Stimulated activated CD4-positive, alpha-beta T cell treated with anti-CD3 and anti-CD28 coated beads, Interleukin-15, amount 100 ng/mL, for 24 hours (primary cell): ENCODE measurements at places on chromosomes 4 and X.
A peak's percentile ranks its signal among the peaks of the same experiment; 100 is the strongest.

- DNase-seq: no peak
Observed at GRCh38 chr4:147734496-147734895, 2.6 kb downstream of the ARHGAP10 start.

GRCh38 chr4:92104506-92104905 lies 199.3 kb upstream of the GRID2 start:
- DNase-seq: no peak

DNA sequence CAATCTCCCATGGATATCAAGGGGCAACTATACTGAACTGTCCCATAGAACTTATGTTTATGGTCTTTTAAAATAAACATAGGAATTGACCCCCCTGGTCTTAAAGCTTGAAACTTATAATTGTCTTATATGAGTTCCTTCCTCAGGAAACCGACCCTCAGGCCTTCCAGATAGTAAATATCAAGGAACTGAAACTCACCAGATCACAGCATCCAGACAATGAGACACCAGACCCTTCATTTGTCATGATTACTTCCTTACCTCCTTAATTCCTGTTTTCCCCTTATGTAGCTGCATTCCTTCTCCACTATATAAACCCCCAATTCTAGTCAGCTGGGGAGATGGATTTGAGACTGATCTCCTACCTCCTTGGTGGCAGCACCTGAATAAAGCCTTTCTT lies 94.8 kb upstream of the GRPR start:
- DNase-seq: no peak

DNA sequence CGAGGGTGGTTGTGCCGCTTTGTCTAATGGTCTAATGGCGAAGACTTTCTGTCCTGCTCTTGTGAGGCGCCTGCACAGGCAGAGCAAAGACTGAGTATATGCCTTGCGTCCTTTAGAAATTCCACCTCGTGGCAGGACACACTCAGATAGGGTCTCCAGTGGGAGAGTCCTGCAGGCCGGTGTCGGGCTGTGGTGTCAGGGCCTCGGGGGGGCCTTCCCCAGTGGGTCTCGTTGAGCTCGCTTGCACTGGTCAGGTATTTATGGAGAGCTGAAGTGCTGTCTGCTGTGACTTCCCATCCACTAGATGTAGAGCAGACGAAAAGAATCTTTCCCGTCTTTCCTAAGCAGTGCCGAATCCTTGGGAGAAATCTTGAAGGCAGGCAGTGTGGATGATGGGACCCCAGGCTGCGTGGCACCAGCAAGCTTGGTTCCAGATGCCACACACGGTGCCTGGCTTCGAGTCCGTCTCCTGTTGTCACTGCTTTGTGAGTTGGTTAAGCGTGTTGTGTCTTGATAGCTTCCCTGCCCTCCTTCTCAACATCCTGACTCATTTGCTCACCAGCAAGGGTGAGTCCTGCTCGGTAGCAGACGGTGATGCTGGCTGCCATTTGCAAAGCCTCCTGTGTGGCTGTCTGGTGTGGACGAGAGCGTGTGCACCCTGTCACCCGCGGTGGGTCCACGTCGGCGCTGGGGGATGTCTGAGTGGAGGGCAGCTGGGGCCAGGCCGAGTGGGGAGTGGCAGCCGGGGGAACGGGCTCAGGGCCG lies 20.5 kb downstream of the MAEA start:
- no peak for DNase-seq

- no peak for DNase-seq
Observed at GRCh38 chr4:41236032-41236431, 20.7 kb upstream of the UCHL1 start.

DNA sequence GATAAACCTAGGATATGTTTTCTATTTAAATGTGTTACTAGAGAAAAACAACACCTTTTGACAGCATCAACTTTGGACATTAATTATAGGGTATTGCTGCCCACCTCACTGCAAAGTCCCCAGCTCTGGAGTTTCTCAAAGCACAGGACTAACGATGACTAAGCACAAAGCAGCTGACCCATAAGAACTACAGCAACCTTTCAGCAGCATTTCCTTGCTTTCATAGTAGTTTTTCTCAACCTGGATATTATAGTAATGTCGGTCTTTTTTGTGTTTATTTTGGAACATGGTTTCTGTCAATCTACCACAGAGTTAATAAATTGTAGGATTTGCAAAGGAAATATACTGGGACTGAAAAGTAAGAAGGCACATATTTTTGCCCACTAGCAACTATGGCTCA lies 21.5 kb downstream of the HHIP start:
- no peak for DNase-seq

DNA sequence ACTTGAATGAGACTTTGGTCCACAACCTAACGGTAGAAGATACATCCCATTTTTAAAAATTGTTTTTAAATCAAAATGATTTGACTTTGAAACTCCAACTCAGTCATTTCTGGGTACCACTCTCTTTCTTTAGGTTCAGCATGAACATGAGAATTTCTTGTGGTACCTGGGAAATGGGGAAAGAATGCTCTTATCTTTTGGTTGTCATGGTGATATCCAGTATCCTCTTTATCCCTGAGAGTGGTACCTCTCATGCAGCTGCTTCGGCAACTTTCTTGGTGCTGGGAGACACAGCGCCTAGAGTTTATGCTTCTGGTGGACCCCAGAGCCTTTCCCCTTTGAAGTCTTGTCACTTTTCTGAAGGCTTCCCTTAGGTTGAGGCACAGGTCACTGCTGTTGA lies 465.1 kb upstream of the FAT1 start:
- DNase-seq: no peak

- no peak for DNase-seq
Observed at GRCh38 chrX:16924631-16925480, 21.6 kb upstream of the REPS2 start.

DNA sequence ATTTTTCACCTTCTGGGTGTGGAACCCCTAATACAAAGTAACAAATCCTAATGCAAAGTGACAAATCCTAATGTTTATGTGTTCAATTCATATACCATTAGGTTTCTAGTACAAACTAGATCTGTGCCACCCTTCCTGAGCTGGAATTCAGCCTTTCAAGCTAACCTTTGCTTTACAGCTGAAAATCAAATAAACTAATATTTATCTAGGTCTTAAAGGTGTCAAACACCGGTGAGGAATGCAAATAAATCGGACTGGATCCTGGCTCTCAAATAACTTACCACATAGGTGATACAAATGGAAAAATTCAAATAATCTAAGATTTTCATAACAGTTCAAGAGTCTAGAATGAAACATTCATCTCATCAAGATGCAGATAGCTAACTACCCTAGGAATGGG lies 11.6 kb downstream of the IRF2 start:
- no peak for DNase-seq

DNA sequence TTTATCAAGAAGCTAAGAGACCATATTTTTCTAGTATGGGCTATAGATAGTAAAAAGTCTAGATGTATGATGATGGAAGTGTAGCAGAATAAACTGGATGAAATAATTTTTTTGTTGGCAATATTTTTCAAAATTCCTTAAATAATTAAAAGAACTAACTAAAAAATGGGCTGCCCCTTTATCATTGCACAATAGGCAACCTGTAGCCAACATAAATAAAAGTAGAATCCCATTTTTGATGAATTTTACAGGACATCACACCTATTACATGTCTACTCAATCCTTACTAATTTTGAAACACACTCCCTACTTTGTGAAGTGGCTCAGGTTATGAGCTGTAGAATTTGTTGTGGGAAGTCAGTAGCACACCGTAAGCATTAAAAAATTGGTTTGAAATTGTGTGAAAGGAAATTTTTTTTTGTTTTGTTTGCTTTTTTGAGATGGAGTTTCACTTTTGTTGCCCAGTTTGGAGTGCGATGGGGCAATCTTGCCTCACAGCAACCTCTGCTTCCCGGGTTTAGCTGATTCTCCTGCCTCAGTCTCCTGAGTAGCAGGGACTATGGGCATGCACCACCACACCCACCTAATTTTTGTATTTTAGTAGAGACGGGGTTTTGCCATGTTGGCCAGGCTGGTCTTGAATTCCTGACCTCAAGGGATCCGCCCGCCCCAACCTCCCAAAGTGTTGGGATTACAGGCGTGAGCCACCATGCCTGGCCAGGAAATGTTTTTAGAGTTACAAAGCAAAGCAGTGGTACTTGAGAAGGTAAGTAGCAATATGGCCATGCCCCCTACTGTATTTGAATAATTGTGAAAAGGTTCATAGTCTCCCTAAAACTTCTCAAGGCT lies 8.9 kb upstream of the RUFY3 start:
- no peak for DNase-seq

- no peak for DNase-seq
Observed at GRCh38 chrX:106874075-106874474, 29.1 kb downstream of the RIPPLY1 start.

DNA sequence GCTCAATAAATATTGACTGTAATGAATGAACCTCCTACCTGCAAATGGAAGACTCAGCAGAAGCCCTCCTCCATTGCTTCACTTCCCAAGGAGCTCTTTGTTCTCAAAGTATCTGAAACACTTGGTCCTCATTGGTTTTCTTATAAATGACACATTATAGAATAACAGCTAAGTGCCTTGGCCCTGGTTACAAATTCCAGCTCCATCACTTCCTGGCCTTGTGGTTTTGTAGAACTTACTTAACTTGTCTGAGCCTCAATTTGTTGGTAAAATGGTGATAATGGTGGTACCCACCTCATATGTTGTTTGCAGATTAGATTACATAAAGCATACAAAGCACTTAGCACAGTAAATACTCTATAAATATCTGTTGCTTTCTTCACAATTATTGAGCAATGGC lies 25.2 kb upstream of the SMIM20 start:
- DNase-seq: no peak

DNA sequence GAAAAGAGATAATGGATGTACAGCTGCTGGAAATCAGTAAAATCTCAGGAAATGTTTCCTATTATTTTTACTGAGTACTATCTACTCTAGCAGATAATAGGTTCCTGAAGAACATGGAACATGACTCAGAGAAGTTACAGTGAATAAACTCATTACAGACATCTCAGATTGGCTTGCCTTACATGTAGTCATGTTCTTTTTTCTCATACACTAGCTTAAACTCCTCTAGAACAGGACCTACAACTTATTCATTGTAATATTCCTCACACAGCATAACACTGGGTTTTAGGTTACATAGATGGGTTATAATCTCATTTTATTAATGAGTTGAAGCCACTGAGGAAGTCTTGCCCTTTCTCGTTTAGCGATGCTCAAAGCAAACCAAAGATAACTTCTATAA lies 86.9 kb upstream of the BMP2K start:
- no peak for DNase-seq

DNA sequence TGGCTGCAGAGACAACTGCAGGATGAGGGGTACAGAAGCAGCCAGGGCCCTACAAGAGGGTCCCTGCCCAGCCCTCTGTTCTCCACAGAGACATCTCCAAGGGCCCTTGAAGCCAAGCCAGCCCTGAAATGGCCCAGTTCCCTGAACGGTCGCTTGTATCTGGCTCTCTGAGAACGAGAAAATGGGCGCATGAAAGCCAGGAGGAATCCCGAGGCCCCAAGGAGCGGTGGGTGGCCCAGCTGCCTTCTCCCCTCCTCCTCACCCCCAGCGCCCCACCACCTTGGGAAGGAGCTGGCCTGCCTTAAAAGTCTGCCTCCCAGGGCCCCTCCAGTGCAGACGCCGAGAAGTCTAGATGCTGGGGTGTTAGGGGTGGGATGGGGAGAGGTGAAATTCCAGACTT lies 5.7 kb downstream of the ZNF185 start:
- no peak for DNase-seq

- DNase-seq: no peak
Observed at GRCh38 chr4:74361671-74362070, 3.3 kb upstream of the EREG start.

DNA sequence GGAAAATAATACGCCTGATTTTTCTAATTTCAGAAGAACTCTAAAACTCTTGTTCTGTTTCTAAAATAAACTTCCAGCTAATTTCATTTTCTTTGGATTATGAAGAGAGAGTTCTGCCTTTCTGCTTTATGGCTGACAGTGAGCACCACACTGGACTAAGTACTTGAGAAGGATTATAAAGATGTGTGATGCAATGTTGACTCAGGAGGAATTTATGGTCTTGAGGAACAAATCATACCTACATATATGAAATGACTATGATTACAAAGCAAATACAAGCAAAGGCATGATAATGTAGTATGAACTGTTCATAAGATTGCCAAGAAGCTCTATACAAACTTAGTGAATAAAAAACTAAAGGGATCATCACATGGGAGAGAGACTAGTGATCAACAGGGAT lies 13.0 kb upstream of the SLC25A5 start:
- no peak for DNase-seq

GRCh38 chrX:137565921-137566745 lies at the start of gene ZIC3:
Gene ZIC3 (plus strand): TSS chrX:137566127. CDS start chrX:137566692, 565 bp downstream.
- peak; percentile 48 for DNase-seq

DNA sequence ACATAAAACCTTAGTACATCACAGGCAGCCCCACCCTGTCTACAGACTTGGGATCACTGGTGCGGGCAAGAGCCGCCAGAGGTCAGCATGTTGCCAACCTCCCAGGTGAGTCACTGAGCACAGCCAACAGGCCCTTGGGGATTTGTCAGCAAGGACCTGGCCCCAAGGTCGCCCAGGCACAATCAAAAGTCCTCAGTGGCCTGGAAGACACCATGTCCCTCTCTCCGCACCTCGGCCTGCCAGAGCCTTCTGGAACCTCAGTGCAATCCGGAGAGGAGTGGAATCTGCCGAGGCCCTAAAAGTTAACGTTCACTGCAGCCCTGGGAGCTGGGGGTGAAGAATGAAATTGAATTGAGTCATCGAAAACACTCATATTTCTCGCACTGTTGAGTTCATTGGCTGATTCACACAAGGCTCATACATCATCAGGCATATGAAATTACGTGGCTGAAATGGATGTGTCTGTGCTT lies 74.3 kb downstream of the WFS1 start:
- DNase-seq: no peak

DNA sequence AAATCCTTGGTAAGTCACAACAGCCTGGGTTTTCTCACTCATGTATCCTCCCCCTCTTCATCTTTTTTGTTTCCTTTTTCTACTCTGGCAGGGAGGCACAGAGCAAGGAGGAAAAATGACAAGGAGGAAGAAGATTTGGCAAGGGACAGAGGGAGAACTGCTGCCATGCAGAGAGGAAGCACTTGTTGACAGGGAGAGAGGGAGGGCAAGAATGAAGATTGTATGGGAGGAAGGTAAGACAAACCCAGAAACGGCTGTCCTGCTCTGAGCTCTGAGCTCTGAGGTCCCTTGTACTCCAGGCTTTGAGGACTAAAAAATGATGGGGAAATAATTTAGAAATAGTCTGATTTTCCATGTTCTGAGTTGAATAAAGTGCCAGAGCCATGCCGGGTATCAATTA lies 123.9 kb downstream of the DCHS2 start:
- DNase-seq: no peak

DNA sequence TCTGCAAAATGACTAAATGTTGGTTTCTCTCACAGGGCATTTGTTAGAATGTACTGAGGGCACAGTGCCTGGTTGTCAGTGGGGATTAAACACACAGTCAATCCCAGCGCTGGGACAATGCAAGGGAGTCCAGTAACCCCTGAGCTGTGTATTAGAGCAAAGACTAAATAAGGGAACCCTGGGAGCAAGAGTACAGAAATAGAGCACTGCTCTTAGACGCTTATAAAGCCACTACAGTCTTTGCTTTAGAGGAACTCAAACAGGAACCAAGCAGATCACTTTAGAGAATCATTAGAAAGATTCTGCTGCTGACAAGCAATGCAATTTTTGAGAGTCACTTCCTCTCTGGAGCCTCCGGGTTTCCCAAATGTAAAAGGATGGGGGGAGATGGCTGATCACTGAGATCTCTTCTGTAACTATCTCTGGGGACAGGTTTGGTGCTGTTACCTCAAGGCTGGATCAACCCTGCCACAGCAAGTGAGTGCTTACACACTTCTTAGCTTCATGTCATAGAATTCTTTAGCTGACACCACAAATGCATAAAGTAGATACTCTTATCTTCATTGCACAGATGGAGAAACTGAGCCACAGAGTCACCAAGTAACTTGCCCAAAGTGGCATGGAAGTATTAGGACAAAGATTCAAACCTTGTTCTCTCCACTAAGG lies 137.8 kb upstream of the CPEB2 start:
- DNase-seq: no peak
